Stimulated activated naive CD8-positive, alpha-beta T cell treated with anti-CD3 and anti-CD28 coated beads, Interleukin-15, Interleukin-2, amounts not matched to agents 100 U/mL and 50 U/mL, for 24 hours (primary cell): ENCODE measurements at places on chromosomes 4 and X.

- no peak for DNase-seq
Observed at GRCh38 chrX:32448945-32449344, 762.4 kb downstream of the DMD start.

GRCh38 chr4:87806520-87806919 lies 7.2 kb downstream of the IBSP start:
- no peak for DNase-seq

GRCh38 chrX:3134316-3134945 lies 93.2 kb downstream of the ARSF start:
- no peak for DNase-seq

- no peak for DNase-seq
Observed at GRCh38 chr4:37612811-37613210, 73.4 kb downstream of the RELL1 start.

DNA sequence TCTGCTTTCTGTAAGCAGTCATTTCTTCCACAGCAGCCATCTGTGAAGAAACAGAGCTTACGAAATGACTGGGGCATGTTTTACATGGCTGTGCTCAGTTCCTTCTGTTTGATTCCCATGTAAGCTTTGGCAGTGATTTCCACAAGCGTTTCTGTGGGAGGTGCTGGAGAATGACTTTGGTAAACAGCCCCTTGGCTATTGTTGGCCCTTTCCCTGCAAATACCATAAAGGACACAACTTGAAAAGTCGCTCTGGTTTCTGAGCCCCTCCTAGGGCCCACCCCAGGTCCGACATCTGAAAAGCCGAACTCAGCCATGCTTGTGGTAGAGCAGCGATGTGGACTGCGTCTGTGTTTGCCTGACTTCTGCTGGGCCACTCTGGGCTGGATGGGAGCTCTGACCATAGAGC lies 3.7 kb downstream of the LIMCH1 start:
- no peak for DNase-seq

DNA sequence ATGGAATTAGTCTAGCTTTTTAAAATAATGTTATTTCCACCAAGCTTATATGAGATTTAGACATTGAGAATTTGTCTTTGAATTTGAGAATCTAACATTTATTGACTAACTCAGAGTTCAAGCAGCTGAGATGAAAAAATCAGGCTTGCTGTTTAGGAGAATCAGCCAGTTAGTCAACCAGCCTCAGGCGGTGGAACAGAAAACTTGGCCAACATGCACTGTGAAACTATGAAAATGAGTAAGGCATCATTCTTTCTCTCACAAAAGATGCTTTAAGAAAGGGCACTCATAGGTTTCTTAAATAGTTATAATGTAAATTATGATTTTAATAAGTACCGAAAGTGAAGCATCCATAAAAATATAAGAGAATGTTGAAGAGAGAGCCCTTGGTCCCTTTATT lies 84.2 kb downstream of the NFKB1 start:
- no peak for DNase-seq

GRCh38 chr4:11286533-11286932 lies 142.2 kb downstream of the HS3ST1 start:
- DNase-seq: no peak

DNA sequence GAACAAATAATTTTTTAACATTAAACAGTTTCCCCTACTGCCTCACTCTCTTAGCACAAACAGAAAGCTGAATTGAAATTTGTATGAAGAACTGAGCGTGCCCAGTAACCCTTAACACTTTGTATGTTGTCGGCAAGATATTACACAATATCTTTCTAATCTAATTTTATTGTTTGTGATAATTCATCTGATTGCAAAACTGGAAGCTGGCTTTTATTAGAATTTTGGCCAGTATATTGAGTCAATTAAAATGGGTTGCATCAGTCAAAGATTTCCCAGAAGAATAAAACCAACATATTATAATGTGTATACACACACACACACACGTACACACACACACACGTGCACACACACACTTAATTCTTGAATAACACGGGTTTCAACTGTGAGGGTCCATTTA lies 2332.1 kb downstream of the PCDH7 start:
- no peak for DNase-seq
